ENCODE measurements at places on chromosomes 1 and 21. TPM values are rescaled to one million over a fixed set of nuclear protein-coding genes. Genes with fewer than 3 reads are reported as not detected.

Gene TAL1
- total RNA-seq: not detected

DNA sequence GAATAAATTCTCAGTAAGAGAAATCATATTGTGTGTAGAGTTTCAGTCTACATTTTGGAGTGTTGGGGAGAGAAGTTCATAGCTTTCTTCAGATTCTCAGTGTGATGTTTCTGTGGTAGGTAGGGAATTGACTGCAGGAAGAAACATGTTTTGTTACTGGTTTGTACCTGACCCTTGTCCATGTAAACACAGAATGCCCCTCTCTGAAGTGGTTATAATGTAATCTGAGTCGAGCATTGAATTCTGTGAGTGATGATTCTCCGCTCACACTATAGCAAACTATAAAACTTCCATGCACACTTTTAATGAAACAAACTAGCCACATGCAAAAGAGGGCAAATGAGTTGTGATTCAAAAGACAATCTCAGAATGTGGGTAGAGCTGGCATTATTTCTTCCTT lies 433.2 kb downstream of the USP25 start:
- no peak for DNase-seq
- H3K4me1 ChIP-seq: peaks cover 20% of the 10 kb centered on the region
- no peaks in the 10 kb centered on the region for H3K36me3 ChIP-seq
- H3K27me3 ChIP-seq: no peaks in the 10 kb centered on the region
- H3K4me3 ChIP-seq: no peak overlapping the region

- H3K36me3 ChIP-seq: peaks cover 3% of the 10 kb centered on the region
- H3K4me3 ChIP-seq: no peak overlapping the region
- no peak for DNase-seq
Measured at GRCh38 chr1:93206567-93206954, 26.0 kb downstream of the CCDC18 start.

DNA sequence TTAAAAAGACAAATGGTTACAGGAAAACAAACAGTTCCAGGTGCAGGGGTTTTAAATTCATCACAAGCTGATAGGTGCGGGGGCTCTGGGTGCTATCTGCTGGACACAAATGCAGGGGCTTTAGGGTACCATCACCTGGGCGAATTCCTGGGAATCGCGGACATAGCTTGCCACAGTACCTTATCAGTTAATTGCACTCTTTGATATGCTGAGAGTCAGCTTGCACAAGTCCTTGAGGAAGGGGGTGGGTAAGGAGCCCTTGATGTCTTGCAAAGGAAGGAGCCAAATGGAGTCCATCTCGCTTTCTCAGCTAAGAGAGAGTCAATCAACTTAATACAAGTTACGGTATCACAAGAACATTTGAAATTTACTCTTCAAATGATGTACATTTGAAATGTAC lies 25.4 kb upstream of the TMEM54 start:
- H3K4me3 ChIP-seq: no peak overlapping the region
- no peaks in the 10 kb centered on the region for H3K36me3 ChIP-seq
- no peak for DNase-seq

- H3K4me1 ChIP-seq: peaks cover 72% of the 10 kb centered on the region
- H3K36me3 ChIP-seq: peaks cover 13% of the 10 kb centered on the region
Measured at GRCh38 chr1:26787381-26787705, 407 bp upstream of the PIGV start.

Gene RIPK4
- 2.4 TPM for total RNA-seq

Gene C1orf141
- total RNA-seq: not detected

- H3K4me1 ChIP-seq: no peaks in the 10 kb centered on the region
- H3K36me3 ChIP-seq: no peaks in the 10 kb centered on the region
- peaks cover 23% of the 10 kb centered on the region for H3K27me3 ChIP-seq
- no peak overlapping the region for H3K27ac ChIP-seq
Measured at GRCh38 chr1:241810769-241811405, 37.1 kb upstream of the EXO1 start.

Gene TNFRSF8
- total RNA-seq: not detected

GRCh38 chr1:45891087-45891486 lies 87.7 kb downstream of the MAST2 start:
- H3K36me3 ChIP-seq: no peaks in the 10 kb centered on the region
- DNase-seq: no peak
- no peak overlapping the region for H3K4me3 ChIP-seq
- H3K27ac ChIP-seq: peak overlapping the region; percentile 44
- peaks cover 34% of the 10 kb centered on the region for H3K4me1 ChIP-seq

Gene GUCA2B
- not detected for total RNA-seq

Gene TDRD5
- total RNA-seq: not detected

Gene ANKRD65
- total RNA-seq: 0.24 TPM

DNA sequence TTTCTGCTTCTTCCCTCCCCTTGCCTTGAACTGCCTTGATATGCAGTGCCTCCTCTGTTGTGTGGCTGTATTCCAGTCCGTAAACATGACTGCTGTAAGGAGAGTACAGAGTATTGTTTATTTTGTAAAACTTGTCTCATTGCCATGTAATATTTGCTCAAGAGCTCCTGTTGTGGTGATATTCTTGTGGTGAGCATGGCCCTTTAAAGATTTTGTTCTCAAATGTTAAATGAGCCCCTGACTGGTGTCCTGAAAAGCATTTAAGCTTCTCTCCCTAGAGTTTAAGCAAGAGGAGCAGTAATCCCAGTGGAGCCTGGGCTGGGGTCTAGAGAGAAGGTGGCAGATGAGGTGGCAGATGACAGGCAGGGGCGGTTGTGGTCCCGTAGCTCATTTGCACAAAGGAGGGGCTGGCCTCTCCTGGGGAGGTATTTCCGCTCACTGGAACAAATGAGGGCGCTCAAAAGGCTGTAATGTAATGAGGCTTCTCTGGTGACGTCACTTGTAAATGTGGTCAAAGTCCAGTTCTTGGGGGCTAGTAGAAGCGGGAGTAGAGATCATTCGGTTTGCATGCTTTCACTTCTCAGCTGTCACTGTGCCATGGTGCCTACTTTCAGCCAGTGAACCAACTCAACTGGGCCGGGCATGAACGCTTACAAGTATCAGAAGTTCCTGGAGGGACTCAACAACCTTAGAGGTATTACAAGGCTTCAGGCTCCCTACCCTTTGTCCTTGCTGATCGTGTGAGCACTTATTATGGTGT lies 46.0 kb upstream of the MACF1 start:
- peaks cover 9% of the 10 kb centered on the region for H3K36me3 ChIP-seq
- H3K4me1 ChIP-seq: peaks cover 82% of the 10 kb centered on the region
- H3K4me3 ChIP-seq: peak overlapping the region; percentile 38
- no peaks in the 10 kb centered on the region for H3K27me3 ChIP-seq

Gene PGBD5
- 1.1 TPM for total RNA-seq

GRCh38 chr21:46179708-46180078 lies 4.6 kb downstream of the SPATC1L start:
- peaks cover 10% of the 10 kb centered on the region for H3K36me3 ChIP-seq
- H3K4me1 ChIP-seq: peaks cover 6% of the 10 kb centered on the region
- peak; percentile 75 for DNase-seq
- H3K4me3 ChIP-seq: no peak overlapping the region

GRCh38 chr1:190904091-190904695 lies 426.5 kb upstream of the BRINP3 start:
- H3K4me3 ChIP-seq: no peak overlapping the region
- peaks cover 24% of the 10 kb centered on the region for H3K4me1 ChIP-seq
- no peaks in the 10 kb centered on the region for H3K36me3 ChIP-seq
- H3K27me3 ChIP-seq: no peaks in the 10 kb centered on the region

DNA sequence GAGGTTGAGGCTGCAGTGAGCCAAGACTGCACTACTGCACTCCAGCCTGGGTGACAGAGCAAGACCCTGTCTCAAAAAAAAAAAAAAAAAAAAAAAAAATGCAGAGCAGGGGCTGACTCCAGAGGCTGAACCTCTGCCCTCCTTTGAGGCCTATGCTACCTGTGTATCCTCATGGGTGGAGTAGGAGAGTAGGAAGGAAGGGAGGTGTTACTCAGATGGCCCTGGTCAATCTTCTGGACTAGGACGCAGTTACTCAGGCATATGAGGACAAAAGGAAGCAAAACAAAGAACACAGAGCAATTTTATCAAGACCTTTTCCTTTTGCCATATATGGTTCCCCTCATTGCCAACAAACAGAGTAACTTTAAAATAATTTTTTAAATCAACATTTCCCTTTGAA lies 35.2 kb downstream of the TGFBR3 start:
- H3K4me1 ChIP-seq: peaks cover 26% of the 10 kb centered on the region
- H3K36me3 ChIP-seq: no peaks in the 10 kb centered on the region

Gene ADAMTS4
- total RNA-seq: 1.2 TPM

Gene NTNG1
- total RNA-seq: not detected

Gene ATAD3C
- 0.44 TPM for total RNA-seq

Gene PGLYRP3
- total RNA-seq: not detected

Gene DBT
- total RNA-seq: 13.0 TPM

- no peak for DNase-seq
- H3K4me3 ChIP-seq: no peak overlapping the region
- H3K4me1 ChIP-seq: peaks cover 19% of the 10 kb centered on the region
- peak overlapping the region; percentile 27 for H3K27ac ChIP-seq
Measured at GRCh38 chr1:183734543-183735036, 70.3 kb upstream of the RGL1 start.

Gene SH2D1B
- not detected for total RNA-seq

- H3K4me1 ChIP-seq: peaks cover 47% of the 10 kb centered on the region
- no peaks in the 10 kb centered on the region for H3K27me3 ChIP-seq
- DNase-seq: no peak
- H3K36me3 ChIP-seq: no peaks in the 10 kb centered on the region
Measured at GRCh38 chr1:6800745-6801144, 15.5 kb downstream of the CAMTA1 start.

Gene OR2T35
- not detected for total RNA-seq

GRCh38 chr1:20891091-20891490 lies 104.0 kb upstream of the HP1BP3 start:
- peaks cover 8% of the 10 kb centered on the region for H3K4me1 ChIP-seq
- peaks cover 33% of the 10 kb centered on the region for H3K36me3 ChIP-seq
- DNase-seq: no peak
- H3K27me3 ChIP-seq: no peaks in the 10 kb centered on the region

DNA sequence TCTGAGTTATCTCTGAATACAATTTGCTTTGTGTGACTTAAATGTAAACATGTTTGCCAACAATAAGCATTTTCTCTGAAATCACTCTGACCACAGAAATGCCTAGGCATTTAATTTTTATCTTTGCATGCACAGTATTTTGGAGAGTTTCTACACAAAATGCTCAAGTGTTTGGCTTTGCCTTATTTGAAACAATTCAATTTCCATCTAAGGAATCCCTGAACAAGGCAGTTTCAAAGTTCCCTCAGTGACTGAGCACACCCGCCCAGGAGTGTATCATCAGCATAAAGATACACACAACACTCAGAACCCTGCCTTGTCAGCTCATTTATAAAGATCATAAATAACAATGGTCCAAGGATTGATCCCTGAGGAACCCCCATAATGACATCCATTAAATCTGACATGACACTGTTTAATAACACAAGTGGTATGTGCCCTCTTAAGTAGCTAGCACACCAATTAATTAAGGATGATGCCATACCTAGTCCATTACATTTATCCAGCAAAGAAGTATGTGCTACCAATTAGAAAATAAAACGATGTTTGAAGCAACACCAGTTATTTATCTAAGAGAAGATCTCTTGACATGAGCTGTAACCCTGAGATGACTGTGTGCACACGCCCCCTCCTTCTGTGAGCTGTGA lies 585.8 kb downstream of the ADGRL2 start:
- H3K36me3 ChIP-seq: no peaks in the 10 kb centered on the region
- no peak for DNase-seq
- H3K27ac ChIP-seq: no peak overlapping the region
- peaks cover 15% of the 10 kb centered on the region for H3K4me1 ChIP-seq

Gene XCL1
- total RNA-seq: 0.38 TPM

Gene FNDC5
- total RNA-seq: 2.0 TPM

Data from osteocyte (in vitro differentiated cells).